HFFc6 (cell line): ENCODE measurements at places on chromosomes 16 and 17.

GRCh38 chr17:15408803-15409202, 58.6 kb downstream of the CDRT4 start:
- DNase-seq, result no peak

GRCh38 chr16:3797473-3797872, 80.1 kb upstream of the TRAP1 start:
- DNase-seq, result no peak

DNA sequence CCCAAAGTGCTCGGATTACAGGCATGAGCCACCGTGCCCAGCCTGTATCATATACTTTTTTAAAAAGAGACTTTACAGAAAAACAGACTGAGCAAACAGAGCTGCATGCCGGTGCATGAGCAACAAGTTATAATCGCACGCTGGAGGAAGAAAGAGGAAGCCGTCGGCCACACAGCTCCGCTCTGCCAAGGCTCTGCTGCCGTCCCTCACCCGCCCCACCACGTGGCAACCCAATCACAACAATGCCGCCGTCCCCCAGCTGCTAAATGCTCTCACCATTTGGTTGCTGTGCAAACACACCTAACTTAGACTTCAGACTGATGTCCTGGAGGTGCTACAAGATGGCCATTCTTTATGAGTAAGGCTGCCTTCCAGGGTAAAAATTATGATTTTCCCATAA, 83.5 kb downstream of the ADCY9 start:
- no peak for DNase-seq

DNA sequence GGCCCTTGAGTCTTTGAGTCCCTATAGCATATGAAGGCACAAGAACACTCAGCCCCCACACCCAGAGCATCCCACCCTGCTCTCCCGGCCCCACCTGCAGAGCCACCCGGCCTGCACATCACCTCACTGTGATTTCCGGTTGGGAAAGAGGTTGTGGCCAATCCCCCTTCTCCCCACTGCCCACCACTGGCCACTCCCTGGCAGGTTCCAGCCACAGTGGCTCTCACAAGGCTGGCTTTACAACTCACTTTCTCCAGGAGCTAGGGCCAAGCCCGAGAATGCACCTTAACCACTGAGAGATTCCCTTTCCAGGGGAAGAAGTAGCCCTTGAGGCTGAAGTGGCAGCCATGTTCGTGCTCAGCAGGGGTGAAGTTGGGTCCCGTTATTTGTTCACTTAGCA, 123.9 kb downstream of the C16orf78 start:
- DNase-seq, result no peak

DNA sequence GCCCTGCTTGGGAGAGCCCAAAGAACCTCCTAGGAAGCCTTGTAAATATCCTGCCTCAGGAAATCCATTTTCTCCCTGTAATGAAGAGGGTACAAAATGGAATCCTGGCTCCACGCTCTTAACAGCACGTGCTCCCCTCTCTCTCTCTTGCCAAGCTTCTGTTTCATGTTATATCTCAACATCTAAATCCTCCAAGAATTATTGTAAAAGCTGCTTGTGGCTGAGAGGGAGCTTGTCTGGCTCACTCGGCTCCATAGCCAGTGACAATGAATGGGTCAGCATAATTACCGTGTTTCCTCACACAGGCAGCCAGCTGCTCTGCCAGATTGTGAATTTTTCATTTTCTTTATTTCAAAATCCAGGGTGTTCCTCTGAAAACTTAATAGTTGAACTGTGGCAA, 317.8 kb downstream of the RBFOX1 start:
- no peak for DNase-seq
